ENCODE measurements at places on chromosomes 7 and 10.

- no peak for DNase-seq
These were observed 428.6 kb downstream of the LRMDA start for GRCh38 chr10:75860009-75860408.

- DNase-seq, result no peak
These were observed 293.7 kb downstream of the DNAJB9 start for GRCh38 chr7:108863227-108863848.

GRCh38 chr7:69177461-69177861 is 420.8 kb upstream of the AUTS2 start:
- DNase-seq, result peak; percentile 71

DNA sequence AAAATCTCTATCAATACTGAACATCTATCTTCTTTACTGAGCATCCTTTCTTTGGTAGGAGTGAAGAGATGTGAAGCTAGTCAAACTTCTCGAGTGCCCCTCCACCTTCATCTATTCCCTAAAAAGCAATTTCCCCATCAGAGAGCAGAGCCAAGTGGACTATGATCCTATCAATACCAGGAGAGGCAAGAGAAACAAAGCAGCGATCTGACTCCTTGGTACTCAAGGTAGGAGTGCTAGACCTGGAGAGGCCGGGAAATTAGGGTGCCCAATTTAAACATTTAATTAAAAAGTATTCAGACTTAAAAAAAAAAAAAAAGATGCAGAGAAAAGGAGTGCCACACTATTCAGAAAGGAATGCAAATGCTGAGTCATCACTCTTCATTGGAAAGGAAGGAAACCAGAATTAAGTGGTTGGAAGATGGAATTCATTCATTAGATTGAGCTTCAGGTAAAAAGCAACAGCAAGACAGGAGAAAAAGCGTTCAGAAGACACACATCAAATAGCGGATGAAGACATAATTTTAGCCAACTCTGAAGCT is 1.6 kb downstream of the TIAL1 start:
- no peak for DNase-seq

- no peak for DNase-seq
These were observed 33.2 kb upstream of the TCERG1L start for GRCh38 chr10:131344747-131345146.

All from G401 (cell line).